ENCODE measurements at places on chromosomes 11 and 22.

DNA sequence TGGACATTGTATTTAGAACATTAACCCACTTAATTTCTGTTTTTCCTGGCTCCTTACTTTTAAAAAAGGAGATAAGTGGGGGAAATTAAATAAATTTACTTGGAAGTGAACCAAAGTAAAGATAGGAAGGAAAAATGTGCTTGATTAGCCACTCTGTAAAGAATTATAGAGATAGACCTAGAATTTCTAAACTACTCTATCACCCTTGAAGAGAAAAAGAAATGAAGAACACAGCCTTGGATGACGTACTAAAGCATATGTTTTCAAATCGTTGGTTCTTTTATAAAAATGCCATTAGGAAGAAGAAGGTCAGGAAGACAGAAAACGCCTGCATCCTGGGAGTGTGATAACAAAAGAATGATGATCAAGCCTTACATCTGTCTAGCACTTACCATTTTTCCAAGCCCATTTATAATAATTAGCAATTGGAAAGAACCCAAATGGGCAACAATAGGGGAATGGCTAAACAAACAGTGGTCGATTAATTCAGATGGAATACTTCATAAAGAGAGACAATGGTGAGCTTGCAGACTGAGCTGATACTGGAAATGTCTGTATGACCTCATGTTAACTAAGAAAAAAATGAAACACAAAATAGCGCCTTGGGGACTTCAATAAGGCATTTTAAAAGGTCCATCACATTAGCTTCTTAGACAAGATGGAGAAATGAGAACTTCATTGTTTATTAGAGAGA, 81.0 kb upstream of the LRRC55 start:
- DNase-seq = no peak

DNA sequence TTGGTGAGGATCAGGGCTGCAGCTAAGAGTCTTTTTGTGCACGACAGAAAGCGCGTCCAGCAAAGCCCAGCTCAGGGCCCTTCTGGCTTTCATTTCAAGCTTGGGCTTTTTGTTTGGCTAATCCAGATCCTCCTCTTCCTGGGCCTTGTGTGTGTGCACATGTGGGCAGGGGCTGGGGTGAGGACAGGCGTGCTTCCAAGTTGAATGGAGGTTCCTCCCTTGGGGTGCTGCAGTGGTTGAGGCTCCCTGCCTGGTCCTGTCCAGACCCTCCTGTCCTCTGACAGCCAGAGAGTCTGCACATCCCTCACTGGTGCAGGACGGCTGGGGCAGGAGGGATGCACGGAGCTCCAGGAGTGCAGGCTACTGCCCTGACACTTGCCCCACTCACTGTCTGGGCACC, 62.0 kb upstream of the NECTIN1 start:
- no peak for DNase-seq

- DNase-seq = no peak
These were observed 553.5 kb downstream of the TBC1D22A start for GRCh38 chr22:47315862-47316419.

DNA sequence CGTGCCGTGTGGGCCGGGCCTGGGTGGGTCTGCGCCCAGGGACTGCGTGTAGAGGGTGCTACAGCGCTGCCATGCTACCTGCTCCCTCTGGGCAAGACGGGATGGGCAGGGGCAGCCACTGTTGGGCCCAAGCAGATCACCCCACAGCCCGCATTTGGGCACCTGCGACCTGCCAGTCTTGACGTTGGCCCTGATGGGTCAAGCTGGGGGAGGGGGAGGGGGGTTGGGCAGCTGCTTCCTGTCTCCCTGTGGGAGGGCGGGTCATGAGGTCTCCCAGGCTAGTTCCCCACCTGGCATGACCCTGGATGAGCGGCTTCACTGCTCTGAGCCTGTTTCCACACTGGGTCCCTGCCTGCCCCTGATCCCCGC, 2.8 kb upstream of the RPS19BP1 start:
- no peak for DNase-seq

DNA sequence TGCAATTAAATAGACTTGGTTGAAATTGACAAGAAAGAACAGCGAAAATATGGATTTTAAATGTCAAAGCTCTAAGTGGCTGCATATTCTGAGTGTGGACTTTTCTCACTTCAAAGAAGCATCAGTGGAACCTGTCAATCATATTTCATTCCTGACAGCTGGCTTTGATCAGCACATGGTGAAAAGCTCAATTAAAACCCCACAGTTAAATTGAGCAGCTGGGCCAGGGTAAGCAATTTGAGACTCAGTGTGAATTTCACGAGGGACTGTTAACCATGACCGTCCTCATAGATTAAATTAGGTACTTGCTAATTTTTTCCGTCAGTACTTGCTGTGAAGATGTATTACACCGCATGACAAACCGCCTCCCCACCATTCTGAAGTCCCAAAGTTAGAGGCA, 11.0 kb upstream of the OR10D3 start:
- DNase-seq = no peak

DNA sequence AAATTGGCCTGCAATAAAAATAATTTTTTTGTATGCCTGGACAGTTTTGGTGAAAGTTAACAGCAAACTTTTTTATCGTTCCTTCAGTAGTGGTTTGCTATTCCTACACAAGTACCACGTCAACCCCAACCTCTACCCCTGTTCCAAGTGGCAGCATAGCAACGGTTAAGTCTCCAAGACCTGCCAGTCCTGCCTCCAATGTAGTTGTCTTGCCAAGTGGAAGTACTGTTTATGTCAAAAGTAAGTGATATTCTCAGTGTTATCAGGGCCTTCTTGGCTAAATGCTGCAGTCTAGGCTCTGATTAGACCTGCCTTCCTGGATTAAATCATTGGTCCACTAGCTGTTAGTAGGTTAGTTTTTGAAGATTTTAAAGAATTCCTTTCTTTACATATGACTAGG, 15.0 kb downstream of the EMSY start:
- no peak for DNase-seq

GRCh38 chr11:113504586-113504985, 29.4 kb upstream of the DRD2 start:
- no peak for DNase-seq

DNA sequence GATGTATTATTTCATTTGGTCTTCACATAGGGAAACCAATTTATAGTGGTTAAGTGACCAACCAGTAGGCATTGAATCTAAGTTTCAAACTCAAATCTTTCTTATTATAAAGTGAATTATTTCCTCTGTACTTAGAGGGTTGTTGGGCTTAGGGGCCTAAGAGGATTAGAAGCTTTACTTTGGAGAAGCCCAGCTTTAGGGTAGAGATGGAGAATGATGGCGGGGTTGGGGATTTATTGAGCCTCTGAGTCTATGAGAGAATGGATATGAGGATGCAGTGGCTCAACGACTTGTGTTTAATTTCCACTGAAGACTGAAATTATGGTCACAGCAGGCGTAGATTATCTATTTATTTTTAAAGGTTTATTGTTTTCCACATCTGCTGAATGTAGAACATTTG, 55.5 kb downstream of the CHRDL2 start:
- DNase-seq = no peak

- no peak for DNase-seq
These were observed 55.2 kb upstream of the TOP3B start for GRCh38 chr22:22037740-22038139.

DNA sequence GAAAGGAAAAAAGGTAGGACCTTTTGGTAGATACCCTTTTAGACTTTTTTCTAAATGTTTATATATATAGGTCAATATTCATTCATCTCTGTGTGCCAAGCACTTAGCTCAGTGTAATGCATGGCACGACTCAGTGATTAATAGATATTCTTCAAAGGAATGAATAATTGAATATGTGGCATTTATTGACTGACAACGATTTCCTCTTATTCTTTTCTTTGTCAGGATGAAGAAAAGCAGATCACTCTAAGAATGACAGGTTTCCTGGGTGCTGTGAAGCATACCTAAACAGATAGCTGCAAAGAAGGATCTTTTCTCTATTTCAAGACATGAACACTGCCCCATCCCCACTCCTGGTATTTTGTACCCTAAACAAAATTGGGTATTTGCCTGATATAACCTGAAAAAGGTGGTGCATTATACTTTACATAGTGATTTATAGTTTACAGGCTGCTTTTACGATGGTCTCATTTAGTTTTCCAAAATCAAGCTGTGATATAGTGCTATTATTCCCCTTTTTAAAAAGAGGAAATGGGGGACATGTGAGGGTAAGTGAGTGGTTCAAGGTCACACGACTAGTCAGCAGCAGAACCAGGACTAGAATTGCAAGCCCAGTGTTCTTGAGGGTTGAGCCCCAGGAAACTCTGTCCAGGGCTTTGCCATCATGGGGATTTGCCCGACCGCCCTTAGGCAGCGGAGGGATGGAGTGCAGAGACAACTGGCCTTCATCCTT, 32.9 kb upstream of the CLMP start:
- DNase-seq = no peak

GRCh38 chr11:126112547-126112946, 49.9 kb upstream of the CDON start:
- DNase-seq = no peak

GRCh38 chr22:41911001-41911611, 3.8 kb downstream of the SHISA8 start:
- DNase-seq = no peak

GRCh38 chr11:8733852-8734251, 51.3 kb downstream of the RPL27A start:
- no peak for DNase-seq

DNA sequence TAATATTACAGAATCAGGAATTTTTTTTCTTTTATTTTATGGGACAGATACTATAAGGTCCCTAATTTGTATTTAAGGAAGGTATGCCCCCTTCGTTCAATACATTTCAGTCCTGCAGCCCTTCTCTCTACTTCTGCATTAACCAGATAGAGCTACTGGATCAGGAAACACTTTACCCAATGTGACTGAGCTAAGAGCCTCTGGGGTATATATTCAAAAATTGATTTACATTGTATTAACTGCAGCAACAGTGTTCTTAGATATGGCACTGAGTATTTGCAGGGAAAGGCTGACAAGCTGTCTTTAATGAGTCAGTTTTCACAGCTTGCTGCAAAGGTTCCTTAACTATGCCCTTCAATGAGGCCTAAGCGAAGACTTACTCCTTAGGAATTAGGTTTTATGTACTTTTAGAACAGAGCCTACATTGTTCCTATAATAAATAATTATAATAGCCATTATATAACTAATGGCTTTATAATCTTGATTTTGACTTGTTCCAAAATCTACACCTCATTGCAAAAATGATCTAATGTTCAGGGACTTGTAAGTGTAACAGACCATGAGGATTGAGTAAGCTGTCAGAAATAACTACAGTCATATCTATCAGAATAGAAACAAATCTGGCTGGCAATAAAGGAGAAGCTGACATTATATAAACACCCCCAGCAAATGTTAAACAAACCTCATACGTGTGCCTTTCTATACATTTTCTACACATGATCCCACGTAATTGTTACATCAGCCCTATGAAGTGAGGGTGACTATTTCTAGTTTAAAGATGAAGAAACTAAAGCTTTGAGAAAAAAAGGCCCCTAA, 55.0 kb downstream of the DDI1 start:
- no peak for DNase-seq

DNA sequence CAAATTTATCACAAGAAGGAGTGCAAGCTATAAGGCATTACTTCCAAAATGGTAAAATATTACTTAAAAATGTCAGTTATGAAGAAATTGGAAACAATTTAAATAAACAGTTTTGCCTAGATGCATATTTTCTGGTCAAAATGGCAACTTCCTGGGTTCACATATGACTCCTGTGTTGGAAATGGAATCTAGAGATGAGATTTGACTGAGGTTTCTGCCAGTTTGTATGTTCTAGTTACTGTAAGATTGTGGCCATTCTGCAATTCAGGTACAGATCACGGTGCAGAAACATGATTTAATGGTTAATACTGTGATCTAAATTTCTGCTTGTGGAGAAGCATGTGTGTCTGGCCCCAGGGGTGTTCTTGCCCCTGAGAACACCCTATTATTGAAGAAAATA, 3.4 kb upstream of the OR4C6 start:
- no peak for DNase-seq
